ENCODE measurements at places on chromosomes 5 and 9.
A peak's percentile ranks its signal among the peaks of the same experiment; 100 is the strongest.

DNA sequence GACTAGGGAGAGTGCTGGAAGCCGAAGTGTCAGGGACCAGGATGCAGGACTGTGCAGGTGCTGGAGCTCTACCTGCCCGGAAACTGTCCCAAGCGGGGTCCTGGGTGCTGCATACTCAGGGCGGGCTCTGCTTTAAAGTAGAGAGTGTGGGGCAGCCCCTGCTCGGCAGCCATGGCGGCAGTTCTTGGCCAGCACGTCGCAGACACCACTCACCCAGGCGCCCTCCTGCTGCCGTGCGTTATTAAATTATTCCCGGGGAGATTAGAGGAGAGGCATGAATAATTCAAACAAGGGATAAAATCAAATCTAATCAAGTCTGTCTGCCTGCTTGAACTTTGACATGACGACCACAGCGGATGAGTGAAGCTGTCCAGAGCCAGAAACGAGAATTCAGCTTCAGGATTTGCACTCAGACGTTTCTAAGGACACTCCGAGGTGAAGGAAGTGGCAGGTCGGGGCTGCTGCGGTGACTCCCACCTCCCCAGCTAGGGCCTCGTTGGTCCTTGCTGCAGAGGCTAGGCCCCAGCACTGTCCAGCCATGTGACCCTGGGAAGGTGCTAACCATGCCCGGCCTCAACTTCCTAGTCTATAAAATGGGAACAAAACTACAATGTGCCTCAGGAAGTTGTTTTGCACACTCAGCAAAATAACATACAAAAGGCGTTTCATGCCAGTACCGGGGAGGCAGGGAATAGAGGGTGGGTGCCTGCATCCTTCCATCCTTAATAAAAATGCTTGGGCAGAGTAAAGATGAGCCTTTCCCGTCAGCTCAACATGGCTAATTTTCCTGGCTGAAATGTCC is 91.3 kb upstream of the ADAMTS2 start:
- DNase-seq, result no peak

DNA sequence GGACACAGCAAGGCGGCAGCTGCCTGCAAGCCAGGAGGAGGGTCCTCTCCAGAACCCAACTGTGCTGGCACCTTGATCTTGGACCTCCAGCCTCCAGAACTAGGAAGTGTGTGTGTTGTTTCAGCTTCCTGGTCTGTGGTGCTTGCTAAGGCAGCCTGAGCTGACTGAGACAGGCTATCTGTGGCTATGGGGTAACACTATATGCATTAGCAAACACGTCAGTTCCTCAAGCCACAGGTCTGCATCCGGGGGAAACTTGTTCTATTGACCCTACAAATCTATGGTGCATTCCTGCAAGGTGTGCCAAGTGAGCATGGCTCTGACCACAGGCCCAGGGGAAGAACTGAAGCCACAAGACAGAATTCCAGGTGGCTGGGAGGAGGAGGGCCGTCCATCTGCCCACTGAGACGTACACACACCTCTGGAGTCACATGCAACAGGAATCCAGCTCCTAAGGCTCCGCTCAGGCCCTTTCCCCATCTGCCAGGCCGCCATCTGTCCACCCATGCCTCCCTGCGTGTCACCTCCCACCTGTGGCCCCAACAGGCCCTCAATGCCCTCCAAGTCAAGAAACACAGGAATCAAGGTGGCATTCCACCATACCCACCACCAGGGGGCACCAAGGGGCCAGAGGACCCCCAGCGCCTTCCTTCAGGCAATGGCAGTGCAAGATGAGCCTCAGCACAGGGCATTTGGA is 174.9 kb downstream of the ROR2 start:
- DNase-seq, result peak; percentile 51

DNA sequence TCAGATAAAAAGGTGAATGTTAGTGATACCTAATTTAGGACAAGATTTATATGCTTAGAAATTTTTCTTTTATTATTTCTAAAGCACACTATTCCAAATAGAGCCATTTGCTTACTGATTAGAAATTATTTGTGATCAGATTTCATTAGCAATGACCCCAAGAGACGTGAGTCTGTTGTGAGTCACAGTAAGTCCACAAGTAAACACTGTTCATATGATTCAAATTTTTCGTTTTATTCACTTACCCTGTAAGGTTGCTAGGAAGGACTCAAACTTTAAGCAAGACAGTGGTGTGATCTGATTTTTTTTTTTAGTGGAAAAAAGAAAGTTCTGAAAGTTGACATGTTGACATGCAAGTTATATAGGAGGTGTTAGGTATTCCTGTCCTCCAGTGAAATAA is 1.2 kb downstream of the CARD6 start:
- no peak for DNase-seq

DNA sequence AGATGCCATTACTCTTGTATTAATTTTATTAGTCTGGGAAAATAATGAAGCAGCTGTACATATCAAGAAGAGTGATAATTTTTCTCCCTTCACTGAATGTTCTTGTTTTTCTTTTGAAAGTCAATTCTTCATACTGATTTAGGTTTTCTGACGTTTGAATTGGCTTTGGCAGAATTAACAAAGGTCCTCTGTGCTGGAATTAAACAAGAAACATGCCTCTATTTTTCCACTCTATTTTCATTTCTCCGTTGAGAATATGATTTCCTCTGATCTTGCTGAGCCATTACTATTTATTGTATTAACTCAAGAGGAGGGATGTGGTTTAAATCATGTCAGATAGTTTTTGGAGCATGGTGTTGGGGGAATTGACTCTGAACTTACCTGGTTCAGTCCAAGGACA is 42.3 kb downstream of the ANKDD1B start:
- DNase-seq, result no peak

DNA sequence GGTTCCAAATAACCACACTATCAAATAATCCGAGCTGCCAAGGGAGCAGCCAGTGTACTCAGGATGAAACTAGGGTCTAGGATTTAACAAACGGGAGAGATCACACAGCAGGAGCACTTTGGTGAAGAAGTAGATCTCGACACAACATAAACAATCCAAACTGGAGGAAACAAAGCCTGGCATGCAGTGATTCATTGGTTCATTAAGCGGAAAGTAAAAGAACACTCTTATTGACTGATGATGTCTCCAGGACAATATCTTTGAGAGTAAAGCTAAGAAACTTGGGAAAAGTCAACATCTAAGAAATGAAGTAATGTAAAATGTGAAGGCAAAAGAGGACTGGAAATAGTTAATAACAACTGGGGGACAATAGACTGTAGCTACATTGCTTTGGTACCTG is 1478.3 kb upstream of the CDH9 start:
- DNase-seq, result no peak

- DNase-seq, result no peak
Observed at GRCh38 chr5:74613283-74613682, 27.2 kb downstream of the ENC1 start.

- DNase-seq, result no peak
Observed at GRCh38 chr5:71982717-71983395, 124.4 kb upstream of the MAP1B start.

GRCh38 chr5:160158087-160158486 is 38.8 kb upstream of the PWWP2A start:
- no peak for DNase-seq

DNA sequence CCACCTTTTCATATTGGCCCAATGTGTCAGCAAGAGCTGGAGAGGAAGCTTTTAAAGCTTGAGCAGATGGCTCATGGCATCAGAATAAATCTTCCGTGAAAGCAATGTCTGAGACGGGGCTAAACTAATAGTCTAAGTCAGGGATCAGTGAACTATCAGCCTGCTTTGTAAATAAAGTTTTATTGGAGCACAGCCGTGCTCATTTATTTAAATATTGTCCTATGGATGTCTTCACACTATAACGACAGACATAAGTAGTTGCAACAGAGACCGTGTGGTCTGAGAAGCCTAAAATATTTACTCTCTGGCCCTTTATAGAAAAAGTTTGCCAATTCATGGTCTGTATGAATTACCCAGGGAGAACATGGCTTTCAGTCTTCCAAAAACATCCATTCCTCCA is 85.6 kb upstream of the SLC44A1 start:
- no peak for DNase-seq

GRCh38 chr5:107500840-107501239 is 169.9 kb downstream of the EFNA5 start:
- DNase-seq, result no peak

DNA sequence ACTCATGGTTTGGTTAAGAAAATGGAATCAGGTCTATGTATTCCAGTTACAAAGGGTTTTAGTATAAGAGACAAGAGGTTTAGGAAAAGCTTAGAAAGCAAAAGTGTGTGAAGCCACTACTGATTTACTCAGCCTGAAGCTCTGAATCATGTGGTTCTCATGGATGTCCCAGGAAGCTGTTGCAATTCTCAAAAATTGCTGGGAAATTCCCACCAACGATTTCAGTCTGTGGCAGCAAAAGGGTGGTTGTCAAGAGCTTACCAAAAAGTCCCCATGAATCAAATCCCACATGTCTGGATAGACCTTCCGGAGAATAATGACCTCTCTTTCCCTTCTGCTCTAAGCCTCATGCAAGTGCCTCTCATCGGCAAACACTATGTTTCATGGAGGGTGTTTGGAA is 929.9 kb downstream of the TLE4 start:
- no peak for DNase-seq

GRCh38 chr5:90096415-90097081 is 313.0 kb downstream of the CETN3 start:
- DNase-seq, result no peak

GRCh38 chr5:139384591-139385051 is 1.5 kb upstream of the SLC23A1 start:
- DNase-seq, result no peak

DNA sequence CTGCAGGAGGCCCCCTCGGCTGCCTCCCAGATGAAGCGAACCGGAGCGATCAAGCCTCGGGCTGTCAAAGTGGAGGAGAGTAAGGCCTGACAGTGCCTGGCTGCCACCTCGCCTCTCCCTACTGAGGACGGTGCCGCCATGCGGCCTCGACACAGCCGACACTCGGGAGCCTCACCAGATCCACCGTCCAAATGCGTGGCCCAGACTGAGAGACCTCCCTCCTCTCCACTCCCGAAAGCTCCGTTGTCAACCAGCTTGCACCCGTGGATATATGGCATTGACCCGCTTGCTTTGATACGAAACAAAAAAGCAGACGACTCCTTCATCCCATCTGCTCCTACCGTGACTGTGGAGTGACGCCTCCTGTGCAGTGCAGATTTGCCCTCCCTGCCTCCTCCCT is 6.9 kb upstream of the POMT1 start:
- no peak for DNase-seq

DNA sequence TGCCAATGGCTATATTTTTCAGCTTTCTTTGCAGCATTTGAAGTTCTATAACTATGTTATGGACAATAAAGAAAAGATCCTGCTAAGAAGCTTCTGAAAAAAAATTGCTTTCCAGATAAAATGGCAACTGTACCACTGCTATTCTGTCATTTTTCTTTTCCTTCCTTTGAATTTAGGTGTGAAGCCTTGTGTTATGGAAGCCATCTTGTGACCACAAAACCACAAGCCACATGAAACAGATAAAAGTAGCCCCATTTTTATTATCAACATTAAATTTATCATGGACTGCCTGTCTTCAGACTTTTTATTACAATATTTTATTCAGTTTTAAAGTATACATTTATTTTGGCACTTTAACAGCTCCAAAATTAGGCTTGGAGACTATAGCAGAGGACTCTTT is 289.9 kb upstream of the ACTBL2 start:
- DNase-seq, result no peak

DNA sequence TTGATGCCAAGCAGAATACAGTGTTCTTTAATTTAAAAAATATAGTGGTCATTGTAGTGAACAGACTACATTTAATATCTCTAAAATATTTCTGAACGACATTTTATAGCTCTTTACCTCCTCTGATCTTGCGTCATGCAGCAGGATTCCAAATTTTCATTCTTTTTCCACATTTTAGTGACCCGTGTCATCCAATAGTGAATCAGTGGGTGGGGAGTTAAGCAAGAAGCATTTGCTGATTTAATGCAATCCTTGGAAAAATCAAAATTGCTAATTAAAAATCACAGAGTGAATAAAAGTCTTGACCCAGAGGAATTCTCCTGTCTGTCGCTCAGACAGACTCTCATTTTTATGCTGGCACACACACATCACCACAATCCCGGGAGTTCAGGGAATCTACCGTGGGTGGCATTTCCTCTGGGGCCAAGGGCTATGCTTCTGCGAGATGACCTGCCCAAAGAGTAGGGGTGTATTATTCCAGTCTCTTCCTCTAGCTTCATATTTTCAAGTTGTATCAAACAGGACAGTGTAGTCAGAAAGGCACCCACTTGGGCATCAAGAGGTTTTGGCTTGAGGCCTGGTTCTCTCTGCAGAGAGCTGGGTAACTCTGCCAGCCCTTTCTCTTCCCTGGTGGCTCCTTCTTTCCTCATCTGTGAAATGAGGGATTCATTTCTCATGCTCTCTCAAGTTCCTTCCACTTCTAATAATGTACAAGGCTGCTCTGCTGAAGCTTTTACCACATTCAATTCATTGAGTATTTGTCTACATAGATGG is 24.8 kb upstream of the OTP start:
- no peak for DNase-seq

GRCh38 chr9:81513059-81513458 is 176.3 kb downstream of the TLE1 start:
- DNase-seq, result no peak

DNA sequence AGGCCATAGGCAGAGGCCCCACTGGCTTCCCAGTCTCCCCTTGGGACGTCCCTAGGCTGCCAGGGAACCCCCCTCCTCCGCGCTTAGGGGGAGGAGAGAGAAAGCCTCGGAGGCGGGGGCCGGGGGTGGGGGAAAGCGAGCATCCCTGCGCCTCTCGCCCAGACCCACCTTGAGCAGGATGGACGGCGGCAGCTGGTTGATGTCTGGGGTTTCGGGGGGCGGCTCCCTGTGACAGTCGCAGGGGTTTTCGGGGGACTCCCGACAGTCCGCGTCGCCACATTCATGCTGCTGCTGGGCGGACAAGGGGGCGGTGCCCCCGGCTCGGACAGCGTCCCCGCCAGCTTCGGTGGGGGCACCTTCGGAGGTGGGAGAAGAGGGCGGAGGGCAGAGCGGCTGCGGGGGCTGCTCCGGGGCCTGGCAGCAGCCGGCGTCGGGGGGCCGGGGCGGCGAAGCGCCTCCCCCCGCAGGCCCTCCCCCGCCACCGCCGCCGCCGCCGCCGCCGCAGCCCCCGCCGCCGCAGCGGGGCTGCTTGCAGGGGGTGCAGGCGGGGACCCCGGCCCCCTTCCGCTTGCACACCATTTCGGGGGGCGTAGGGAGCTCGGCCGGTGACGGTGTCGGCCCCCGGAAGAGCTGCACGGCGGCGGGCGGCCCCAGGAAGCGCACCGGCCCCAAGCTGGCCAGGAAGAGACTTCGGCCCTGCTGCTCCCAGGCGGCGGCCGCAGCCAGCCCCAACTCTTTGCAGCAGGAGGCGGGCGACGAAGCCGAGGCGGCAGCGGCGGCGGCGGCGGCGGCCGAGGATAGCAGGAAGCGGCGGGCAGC is 1.2 kb downstream of the FBXL17 start:
- DNase-seq, result peak; percentile 52

DNA sequence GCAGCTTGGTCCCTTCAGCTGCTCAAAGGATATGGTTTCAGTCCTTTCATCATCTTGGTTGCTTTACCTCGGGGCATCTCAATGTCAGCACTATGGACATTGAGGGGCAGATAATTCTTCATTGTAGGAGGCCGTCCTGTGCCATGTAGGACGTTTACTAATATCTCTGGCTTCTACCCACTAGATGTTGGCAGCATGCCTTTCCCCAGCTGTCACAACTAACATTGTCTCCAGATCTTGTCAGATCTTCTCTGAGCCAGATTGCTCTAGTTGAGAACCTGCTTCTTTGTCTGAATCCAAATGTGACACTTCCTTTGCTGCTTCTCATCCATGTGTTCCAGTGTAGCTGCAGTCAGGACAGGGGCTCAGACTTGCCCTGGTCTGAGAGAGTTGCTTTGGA is 10.3 kb downstream of the PTPA start:
- no peak for DNase-seq

GRCh38 chr9:84170521-84171141 is 169.9 kb downstream of the SLC28A3 start:
- no peak for DNase-seq

All from stimulated activated CD4-positive, alpha-beta T cell treated with anti-CD3 and anti-CD28 coated beads, Interleukin-12 subunit alpha, Interleukin-12 subunit beta, amount 100 ng/mL, for 4 hours (primary cell).